Inflammatory macrophage treated with lipopolysaccharide for 1 hour (primary cell): ENCODE measurements at places on chromosomes 3 and 15.

- DNase-seq, result no peak
Measured at GRCh38 chr15:93965304-93965908, 266.0 kb upstream of the MCTP2 start.

- peak; percentile 82 for DNase-seq
Measured at GRCh38 chr3:45567730-45568172, 26.8 kb upstream of the LIMD1 start.

- DNase-seq, result no peak
Measured at GRCh38 chr3:64242435-64242834, 17.2 kb upstream of the PRICKLE2 start.

GRCh38 chr3:115239717-115240116 lies 92.6 kb upstream of the ZBTB20 start:
- no peak for DNase-seq

DNA sequence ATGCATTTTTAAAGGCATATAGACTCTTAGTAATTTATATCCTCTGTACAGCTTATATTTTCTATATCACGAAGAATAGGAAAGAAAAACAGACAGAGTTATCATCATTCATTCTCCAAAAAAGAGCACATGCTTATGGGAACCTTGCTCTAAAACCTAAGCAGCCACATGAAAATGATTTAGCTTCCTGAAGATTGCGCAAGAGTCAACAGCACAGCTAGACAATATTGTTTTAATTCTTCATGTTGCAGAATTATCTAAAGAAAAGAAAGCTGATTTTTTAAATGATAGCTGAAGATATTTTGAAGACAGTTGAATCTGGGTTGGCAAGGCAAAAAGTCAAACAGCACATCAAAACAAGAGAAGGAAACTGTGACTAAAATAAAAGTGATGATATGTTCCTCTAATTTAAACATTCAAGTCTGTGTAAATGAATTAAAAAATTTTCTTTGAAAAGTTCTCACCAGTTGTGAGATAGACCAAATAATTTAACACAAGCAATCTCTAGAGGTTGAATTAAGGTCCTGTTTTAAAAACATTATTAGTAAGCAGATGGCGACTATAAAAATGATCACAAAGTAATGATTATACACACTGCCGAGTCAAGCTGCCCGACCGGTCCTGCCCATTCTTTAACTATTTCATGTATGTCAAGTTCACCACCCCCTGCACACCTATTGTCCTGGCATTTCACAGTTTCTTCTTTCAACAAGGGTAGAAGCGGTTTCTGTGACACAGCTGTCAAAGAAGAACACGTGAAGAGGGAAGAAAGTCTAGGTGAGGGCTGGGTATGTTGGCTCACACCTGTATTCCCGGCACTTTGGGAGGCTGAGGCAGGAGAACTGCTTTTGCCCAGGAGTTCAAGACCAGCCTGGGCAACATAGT lies 74.2 kb upstream of the BHLHE40 start:
- peak; percentile 20 for DNase-seq

DNA sequence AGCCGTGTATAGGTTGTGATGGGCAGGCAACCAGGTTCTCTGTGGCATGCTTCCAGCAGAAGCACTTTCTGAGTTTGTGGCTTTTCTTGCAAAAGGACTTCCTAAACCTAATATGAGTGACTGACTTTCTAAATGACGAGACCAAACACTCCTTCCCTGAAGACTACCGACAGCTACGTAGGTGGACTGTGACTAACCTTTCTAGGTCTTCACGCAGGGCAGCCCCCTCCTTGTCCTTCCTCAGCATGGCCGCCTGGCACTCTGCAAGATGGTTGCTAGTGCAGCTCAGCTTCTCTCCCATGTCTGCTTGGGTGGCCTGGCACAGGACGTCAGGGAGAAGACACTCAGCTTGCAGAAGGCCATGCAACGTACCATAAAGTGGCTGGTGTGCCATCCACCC lies 20.9 kb downstream of the CXCR6 start:
- no peak for DNase-seq

DNA sequence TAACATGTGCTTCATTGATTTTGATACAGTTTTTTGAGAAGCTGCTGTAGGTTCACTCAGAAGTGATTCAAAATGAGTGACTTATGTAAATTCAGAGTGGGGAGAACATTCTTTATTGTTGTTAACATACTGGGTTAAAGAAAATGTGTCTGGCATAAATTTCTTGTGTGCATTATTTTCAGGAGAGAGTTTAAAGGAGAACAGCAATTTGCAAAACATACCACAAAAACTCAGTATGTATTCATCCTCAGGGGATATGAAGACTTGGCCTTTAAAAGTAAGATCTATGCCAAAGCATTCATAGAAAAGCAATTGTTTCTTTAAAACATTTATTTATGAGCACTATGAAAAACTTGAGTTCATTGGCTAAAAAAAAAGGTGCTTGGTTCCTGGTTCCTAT lies 1089.8 kb downstream of the ROBO2 start:
- DNase-seq, result no peak

GRCh38 chr3:142035308-142035922 lies 113.9 kb downstream of the TFDP2 start:
- DNase-seq, result no peak

- peak; percentile 45 for DNase-seq
Measured at GRCh38 chr3:186400662-186401061, 38.6 kb upstream of the DGKG start.

GRCh38 chr3:78096488-78097255 lies 1056.8 kb downstream of the ROBO2 start:
- no peak for DNase-seq

GRCh38 chr3:194045289-194045688 lies 90.7 kb upstream of the HES1 start:
- no peak for DNase-seq

- DNase-seq, result no peak
Measured at GRCh38 chr15:25251700-25252390, 187.0 kb downstream of the UBE3A start.

GRCh38 chr3:190384309-190384756 lies 3.6 kb upstream of the CLDN16 start:
- peak; percentile 50 for DNase-seq

DNA sequence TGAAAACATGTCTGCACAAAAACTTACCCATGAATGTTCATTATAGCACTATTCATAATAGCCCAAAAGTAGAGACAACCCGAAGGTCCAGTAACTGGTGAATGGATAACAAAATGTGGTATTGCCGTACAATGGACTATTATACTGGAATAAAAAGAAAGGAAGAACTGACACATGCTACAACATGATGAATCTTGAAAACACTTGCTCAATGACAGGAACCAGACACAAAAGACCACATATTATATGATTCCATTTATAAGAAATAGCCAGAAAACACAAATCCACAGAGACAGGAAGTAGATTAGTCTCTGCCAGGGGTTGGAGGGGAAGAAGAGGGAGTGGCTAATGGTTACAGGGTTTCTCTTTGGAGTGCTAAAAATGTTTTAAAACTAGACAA lies 18.3 kb downstream of the SHC4 start:
- no peak for DNase-seq

- DNase-seq, result no peak
Measured at GRCh38 chr3:35665390-35666055, 26.2 kb downstream of the ARPP21 start.

DNA sequence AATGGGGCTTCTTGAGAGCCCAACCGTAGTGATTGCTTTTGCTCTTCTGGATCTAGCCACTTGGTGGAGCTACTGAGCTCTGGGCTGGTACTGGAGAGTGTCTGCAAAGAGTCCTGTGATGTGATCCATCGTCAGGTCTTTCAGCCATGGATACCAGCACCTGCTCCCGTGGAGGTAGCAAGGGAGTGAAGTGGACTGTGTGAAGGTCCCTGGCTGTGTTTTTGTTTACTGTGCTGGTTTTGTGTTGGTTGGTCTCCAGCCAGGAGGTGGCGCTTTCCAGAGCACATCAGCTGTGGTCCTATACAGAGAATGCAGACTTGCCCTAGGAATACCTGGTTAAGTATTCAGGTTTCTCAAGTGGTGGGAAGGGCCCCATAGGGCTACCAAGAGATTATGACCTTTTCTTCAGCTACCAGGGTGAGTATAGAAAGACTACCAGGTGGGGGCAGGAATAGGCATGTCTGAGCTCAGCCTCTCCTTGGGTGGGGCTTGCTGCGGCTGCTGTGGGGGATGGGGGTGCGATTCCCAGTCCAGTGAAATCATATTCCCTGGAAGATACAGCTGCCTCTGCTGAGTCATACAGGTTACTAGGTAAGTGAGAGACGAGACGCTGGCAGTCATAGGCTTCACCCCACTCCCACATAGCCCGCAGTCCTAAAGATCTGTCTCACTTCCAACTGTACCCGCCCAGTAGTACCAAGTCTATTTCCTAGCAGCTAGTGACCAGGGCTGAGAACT lies 733.7 kb downstream of the ZNF385D start:
- DNase-seq, result no peak

DNA sequence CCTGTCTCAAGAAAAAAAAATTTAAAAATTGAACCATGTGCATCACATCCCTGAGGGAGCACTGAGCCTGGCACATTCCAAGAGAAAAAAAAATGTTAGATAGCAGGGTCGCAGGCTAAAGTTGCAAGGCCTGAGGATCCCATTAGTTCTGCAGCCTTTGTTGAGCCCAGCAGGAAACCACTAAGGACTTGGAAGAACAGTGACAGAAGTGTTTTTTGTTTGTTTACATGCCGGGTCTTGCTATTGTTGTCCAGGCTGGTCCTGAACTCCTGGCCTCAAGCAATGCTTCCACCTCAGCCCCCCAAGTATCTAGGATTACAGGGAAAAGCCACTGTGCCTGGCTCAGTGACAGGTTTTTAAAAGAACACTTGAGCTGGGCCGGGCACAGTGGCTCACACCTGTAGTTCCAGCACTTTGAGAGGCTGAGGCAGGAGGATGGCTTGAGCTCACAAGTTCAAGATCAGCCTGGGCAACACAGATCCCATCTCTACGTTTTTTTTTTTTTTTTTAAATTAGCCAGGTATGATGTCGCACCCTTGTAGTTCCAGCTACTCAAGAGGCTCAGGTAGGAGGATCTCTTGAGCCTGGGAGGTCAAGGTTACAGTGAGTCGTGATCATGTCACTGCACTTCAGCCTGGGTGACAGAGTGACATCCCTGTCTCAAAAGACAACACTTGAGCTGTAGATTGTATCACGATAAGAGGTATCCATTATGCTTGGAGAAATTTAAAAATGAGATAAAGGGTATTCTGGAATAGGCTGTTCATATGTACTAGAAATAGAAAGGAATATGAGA lies 15.2 kb downstream of the CHAC1 start:
- no peak for DNase-seq

DNA sequence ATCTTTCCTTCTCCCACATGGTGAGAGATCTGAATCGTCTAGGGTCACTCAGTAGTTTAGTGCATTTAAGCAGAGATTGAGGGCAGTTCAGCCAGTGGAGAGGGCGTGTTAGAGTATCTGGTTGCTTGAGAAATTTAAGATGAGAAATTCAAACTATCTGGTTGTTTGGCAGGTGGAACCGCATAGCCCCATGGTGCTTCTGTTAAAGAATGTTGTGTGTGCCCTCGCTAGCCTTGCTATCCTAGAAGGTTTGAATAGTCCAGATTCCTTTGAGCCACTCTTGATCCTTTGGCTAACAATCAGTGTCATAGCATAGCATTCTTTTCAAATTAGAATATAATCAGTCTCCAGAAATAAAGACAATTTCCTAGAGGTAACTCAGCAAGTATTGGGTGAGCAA lies 32.1 kb downstream of the ABHD17C start:
- no peak for DNase-seq

DNA sequence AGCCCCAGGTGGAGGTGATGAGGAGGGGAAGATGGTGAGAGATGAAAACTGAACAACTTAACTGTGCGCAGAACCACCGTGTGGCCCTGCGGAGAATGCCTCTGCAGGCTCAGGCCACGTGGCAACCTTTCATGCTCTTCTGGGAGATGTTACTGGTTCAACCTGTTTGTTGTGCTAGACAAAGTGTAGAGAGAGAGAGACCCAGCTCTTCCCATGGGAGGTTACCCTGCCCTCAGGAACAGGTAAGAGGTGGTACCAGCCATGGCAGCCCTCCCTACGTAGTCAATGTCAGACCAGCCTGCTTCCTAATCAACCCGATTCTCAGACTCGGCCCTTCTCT lies 37.0 kb upstream of the HACD2 start:
- DNase-seq, result no peak

DNA sequence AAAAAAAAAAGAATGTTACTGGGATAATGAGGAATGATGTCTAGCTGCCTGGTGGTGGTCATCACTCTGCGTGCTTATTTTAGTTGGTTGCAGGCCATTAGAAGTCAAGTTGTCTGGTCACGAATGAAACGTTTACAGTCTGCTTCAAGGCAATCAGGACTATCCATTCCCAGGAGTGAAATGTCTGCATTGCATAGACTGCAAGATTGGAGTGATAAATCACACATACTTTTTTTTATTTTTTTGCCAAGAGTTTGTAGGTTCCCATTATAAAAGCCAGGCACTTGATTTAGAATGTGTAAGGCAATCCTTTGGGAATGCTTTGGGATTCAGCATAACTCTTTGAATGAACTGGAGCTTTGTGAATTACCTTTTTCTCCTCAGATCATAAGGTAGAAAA lies 132.3 kb downstream of the STAC start:
- DNase-seq, result no peak

GRCh38 chr3:184773283-184774186 lies 38.4 kb upstream of the VPS8 start:
- no peak for DNase-seq

DNA sequence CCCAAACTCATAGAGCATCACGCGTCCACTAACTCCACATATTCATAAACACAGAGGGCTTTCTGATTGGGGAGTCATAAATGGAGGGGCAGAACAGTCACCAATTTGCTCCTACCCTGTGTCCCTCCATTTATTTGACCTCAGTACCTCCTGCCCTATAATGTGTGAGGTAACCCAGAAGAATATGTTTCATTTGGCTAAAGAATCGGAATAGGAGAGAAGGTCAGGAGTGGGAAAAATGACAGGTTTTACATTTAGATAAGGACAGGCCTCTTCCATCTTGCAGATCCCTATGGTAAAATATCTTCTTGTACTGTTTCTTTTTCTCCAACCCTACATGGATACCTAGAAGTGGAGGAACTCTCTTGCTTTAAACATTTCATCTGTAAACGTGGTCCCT lies 578.0 kb downstream of the TUSC7 start:
- no peak for DNase-seq

- DNase-seq, result no peak
Measured at GRCh38 chr3:38853011-38853410, 37.0 kb upstream of the SCN10A start.

DNA sequence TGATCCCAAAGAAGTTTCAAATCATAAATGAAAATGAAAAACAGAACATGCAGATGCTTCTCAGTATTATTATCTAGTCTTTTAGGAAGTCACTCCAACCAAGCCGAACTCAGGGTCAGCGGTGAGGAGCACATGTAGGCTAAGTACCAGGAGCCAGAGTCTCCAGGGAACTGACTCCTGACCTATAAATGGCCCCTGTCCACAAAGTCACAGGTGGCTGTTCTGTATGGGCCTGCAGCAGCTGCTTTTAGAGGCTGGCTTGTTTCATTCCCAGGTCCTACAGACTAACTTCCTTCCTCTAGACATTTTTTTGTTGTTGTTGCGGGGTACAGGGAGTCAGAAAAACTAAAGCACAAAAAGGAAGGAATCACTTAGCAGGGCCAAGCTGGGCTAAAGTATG lies 54.6 kb downstream of the DAPK2 start:
- DNase-seq, result no peak
